ENCODE measurements at places on chromosomes 13 and 19.

DNA sequence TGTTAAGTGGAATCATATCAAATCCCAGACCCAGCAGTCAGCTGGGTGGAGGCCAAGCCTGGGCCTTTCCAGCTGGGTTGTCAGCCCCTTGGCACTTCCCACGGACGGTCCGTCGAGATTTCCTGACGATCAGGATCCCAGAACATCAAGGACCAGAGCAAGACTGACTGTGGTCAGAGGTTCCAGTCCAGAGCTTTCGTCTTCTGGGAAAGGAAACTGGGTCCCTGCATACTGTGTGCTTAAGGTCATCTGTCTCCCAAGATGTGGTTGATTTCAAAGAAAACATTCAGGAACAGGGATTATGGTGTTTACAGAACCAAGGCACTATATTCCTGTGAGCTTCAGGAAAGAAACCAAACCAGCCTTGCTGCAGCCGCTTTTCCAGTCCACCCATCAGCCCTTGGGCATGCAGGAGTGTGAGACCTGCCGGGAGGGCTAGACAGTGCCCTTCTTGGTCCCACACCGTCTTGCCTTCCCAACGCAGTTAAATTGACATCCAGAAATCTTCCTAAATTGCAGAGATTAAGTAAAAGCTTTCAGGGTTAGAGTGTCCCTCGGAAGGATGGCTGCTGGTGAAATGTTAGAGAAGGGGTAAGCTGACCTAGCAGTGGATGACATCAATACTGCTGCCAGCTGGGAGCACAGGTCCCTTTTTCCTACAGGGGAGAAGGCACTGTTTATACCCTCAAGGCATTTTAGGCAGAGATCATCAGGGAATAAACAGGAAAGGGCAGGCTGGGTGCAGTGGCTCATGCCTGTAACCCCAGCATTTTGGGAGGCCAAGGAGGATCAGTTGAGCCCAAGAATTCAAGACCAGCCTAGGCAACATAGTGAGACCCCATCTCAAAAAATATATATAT, 5.0 kb upstream of the C19orf33 start:
- no peak for DNase-seq

GRCh38 chr13:93603043-93603442, 376.4 kb downstream of the GPC6 start:
- DNase-seq: no peak

GRCh38 chr13:33782631-33783030, 35.3 kb upstream of the RFC3 start:
- no peak for DNase-seq

DNA sequence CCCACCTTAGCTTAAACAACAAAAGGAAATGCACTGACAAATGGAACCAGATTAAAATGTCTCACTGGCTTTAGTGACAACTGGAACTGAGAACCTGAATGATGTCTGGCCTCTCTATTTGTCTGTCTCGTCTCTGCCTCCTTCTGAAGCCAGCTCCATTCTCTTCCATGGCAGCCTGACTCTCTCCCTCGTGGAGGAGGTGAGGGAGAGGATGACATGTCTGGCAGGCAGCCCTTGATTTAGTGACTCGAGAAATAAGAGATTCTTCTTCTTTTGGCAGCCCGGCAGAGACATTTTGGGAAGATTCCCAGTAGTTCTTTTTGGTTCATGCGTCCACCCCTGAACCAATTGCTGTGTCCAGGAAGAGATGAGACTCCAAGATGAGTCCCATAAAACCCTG, 131.7 kb downstream of the KLF5 start:
- no peak for DNase-seq

DNA sequence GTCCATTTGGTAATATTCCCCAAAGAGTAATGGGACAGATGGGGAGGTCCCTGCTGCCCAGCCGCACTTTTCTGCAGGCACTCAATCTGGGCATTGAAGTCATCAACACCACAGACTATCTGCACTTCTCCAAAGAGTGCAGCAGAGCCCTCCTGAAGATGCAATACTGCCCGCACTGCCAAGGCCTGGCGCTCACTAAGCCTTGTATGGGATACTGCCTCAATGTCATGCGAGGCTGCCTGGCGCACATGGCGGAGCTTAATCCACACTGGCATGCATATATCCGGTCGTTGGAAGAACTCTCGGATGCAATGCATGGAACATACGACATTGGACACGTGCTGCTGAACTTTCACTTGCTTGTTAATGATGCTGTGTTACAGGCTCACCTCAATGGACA, 295.0 kb downstream of the GPC5 start:
- DNase-seq: no peak

DNA sequence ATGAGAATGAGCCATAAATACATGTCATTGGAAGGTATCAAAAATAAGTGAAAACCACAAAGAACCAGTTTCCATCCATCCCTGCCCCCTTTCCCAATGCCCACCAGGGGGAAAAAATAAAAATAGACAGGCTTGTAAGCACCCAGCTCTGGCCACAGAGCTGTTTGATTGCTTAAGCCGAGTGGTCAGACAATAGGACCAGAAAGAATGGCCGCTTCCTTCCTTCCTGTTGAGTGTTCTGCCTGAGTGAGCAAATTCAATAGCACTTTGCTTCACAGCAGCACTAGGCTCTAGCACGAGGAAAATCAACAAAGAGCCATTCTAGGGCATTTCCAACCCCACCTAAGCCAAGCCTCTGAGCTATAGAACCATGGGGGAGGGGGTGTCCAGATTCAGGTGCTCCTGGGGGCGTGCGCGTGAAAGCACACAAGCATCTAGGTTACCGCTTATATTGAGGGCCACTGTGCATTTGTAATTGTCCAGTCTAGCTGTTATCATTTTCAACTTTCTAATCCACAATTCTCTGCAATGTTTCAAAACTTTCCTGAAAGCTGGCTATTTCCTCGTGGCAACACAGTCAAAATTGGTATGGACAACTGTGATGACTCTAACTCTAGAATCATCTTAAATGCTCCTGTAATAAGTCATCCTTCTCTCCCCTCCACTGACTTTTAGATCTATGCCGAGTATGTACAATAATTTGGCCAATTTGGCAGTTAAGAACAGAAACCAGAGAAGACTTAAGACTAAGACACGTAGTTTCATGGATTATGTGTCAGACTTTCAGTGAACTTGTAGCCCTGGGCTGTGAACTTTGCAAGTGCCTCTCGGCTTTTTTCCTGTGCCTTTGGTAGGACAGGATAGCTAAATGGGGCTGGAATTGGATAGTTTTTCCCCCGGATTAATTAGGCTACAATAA, 64.3 kb downstream of the SPRY2 start:
- DNase-seq: peak; percentile 68

- DNase-seq: peak; percentile 37
These were observed 536 bp downstream of the UBA2 start for GRCh38 chr19:34428549-34429285.

DNA sequence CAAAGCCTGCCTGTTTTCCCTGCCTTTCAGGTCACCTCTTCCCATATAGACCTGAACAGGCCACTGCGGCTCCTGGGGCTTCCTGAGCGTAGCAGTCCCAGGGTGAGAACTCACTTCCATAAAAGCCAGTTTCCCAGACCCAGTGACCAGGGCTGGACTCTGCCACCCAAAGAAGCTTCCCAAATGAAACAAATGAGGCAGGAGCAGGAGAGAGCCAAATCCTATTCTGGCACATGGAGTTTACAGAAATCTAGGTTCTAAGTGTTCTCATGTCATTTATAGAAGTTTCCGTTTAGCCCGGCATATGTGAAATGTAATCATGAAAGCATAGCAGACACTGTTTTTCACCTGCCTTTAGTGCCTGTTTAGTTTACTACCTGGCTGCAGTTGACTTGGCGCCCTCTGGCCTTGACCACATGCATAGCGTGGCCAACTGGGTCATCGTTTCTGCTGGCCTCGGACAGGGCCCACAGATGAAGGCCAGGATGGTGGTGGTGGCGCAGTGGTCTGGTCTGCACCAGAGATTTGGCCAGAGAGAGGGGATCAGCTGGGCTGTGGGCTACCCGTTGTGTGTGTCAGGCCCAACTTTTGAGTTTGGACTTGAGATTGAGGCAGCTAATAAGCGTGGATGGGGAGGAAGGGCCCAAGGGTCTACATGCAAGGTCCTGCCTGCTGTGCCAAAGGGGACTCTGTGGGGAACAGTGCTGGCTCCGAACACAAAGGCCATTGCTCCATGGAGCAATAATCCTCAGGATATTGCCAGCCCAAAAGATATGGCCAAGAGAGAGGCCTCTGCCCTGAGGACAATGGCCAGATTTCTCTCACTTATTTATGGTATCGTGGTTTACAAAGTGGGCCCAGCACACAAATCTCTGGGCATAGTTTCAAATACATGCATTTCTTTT, 43.3 kb downstream of the NFIX start:
- DNase-seq: no peak

DNA sequence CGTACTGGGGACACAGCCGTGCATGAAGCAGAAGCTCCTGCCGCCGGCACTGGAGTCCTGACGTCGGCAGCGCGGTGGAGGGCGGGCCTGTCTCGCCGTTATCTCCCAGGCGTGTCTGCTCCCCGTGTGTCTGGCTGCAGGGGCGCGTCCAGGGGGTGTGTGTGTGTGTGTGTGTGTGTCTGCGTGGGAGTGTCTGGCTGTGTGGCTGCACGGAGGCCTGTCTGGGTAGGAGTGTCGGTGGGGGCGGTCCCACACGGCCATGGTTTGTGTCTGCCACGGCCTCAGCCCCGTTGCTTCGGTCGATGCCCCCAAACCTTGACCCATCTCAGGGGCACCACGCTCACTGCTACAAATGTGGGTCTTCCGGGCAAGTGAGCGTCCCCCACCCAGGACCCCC, 18.3 kb downstream of the ARID3A start:
- DNase-seq: no peak

DNA sequence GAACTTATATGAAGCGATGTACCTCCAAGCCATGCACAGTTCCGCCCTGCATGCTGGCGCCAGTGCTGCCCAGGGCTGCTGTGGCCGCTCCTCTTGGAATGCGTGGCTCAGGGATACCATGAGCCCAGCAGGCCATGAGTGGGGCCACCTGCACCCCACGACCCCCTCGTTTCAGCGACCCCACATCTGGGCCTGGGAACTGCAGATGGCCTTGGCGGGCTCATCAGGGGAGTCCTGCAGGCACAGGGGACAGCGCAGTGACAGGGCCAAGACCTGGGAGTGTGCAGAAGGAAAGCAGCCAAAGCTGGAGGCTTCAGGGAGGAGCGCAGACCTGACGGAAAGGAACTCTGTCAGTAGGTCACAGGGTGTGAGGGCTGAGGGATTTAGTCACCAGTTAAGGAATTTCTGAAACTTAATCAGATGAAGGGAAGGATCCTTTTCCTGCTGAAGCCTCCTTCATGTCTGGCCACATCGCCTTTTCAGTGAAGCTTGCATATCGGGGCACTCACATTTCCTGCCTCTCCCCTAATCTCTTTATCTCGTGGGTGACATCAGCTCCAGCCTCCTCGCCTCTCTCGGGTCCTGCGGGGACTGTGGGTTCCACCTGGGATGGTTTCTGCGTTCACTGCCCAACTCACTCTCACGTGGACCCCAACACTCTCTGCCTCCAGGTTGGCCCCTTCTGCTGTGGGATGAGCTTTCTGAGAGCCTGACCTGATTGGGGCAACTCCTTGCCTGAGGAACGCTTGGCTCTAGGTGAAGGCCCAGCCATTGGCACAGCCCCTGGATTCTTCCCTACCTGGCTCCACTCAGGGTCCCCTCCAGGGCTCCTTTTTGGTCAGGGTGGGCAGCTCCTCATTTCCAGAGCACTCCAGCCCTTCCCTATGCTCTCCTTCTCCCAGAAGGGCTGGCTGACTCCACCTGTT, 123.5 kb downstream of the CRYL1 start:
- DNase-seq: no peak

GRCh38 chr19:14187561-14187960, 18.4 kb downstream of the ADGRL1 start:
- no peak for DNase-seq

GRCh38 chr19:46221981-46222610, 7.4 kb upstream of the IGFL1 start:
- DNase-seq: no peak

DNA sequence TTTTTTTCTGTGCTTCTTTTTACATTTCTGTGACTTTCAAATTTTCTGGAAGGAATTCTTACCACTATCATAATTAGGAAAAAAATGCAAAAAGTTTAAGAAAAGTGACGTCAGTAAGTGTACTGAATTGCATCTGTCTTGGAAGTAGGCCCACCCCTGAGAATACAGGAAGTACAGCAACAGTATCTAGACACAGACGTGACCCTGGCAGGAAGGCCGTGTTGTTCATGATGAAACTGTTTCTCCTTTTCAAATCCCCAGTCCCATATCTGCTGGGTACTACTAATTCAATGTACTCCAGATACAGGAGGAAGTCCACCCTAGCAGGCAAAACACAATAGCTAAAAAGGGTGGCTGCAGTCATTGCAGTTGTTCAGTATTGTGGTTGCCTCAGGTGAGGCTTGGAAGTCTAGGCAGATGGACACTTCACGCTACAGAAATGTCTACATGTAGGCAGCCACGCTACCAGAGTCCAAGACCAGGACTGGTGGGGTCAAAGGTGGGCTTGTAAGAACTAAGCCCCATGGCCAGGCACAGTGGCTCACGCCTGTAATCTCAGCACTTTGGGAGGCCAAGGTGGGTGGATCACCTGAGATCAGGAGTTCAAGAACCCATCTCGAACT, 49.6 kb upstream of the MED4 start:
- no peak for DNase-seq

- no peak for DNase-seq
These were observed 418.4 kb downstream of the EFNB2 start for GRCh38 chr13:106117035-106117434.

DNA sequence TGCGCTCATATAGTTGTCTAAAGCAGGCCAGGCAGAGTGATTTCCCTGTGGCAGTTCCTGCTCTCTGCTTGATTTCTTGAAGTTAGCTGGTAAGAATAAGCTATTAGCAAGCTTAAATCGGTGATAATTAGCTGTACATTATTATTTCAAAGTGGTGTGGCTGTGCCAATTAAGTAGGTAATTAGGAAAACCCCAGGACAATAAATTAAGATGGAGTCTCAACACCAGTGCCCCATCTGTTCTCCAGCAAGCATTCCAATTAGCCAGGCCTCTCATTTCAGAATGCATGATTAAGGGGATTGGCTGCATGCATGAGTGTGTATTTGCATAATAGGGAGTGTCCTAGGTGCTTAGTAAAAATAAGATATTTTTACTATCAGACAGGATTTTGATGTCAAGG, 342.3 kb downstream of the GPC5 start:
- no peak for DNase-seq

DNA sequence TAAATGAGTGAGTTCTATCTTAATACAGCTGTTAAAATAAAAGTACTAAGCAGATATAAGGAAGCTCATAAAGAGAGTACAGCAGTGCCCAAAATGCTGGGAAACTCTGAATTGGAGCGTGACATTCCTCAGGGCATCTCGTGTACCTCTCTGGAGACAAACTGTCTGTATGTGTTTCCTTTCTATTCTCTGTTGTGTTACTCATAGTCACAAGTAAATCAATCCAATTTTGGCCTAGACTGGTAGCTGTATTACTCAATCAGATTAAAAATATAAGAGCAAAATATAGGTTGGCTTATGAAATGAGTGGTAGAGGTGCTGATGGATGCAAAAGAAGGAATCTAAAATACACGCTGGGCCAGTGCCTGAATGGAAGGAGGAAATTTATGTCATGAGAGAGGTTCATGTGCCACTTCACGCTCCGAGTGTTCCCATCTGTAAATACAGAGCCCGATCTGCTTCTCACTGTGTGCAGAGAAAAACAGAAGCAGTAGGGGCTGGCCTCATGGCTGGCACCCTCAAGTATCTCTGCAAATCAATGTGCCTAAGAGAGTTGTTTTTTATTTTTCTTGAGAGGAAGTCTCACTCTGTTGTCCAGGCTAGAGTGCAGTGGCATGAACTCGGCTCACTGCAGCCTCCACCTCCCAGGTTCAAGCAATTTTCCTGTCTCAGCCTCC, 58.7 kb upstream of the RGCC start:
- DNase-seq: no peak

GRCh38 chr19:48489608-48490216, 20.5 kb downstream of the CYTH2 start:
- DNase-seq: peak; percentile 44
